ENCODE measurements at places on chromosomes 1 and 21.
A peak's percentile ranks its signal among the peaks of the same experiment; 100 is the strongest.

DNA sequence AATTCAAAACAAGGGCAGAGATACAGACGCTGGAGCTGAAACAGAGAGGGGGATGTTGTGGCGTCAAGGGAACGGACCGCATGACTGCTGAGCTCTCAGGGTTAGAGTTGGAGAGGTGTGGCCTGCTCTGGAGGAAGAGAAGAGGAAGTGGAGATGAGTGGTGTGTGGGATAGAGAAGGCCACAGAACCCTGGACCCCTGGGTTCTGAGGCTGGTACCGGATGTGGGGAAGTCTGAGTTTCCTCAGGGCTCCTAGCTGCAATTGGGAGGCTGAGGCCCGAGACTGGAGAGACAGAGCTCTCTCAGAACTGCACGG lies 1.8 kb downstream of the BCAN start:
- no peak for DNase-seq

- DNase-seq, result peak; percentile 80
Observed at GRCh38 chr1:204080163-204080903, 7.4 kb downstream of the SOX13 start.

- peak; percentile 98 for DNase-seq
Observed at GRCh38 chr1:246005067-246005466, 502.0 kb downstream of the SMYD3 start.

GRCh38 chr1:157001304-157001703 lies 44.2 kb downstream of the ARHGEF11 start:
- no peak for DNase-seq

DNA sequence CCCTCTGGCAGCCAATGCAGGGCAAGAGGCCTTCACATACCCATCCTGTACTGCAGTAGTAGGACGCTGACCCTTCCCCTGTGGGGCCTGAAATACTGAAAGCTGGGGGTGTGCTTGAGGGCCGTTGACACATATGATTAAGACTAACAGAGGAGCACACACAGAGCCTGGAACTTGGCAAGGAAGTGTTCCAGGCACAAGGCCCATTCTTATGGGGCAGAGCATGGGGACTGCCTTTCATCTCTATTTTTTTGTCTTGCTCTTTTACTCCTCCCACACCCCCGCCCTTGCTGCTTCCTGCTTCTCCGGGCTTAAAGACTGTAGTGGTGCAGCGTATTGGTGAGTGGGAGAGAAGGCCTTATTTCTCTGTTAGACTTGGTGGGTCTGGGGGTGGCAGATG lies 137.4 kb downstream of the BACH1 start:
- DNase-seq, result no peak

DNA sequence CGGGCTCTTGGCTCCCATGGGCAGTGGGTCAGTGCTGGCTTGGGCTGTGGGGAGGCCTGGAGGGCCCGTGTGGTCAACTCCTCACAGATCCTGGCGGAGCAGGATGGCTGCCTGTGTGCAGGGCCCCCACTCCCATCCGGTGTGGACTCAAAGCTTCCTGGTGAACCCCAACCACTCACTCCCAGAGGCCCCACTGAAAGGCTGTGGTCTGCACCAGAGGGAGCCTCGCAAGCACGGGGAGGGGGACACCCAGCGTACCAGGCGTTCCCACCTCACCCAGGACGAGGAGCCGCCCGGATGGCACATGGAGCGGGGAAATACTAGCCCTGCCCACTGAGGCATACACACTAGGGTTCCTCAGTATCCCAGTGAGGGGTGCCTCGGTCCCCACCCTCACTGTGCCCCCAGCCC lies 75.4 kb upstream of the ACTRT2 start:
- no peak for DNase-seq

DNA sequence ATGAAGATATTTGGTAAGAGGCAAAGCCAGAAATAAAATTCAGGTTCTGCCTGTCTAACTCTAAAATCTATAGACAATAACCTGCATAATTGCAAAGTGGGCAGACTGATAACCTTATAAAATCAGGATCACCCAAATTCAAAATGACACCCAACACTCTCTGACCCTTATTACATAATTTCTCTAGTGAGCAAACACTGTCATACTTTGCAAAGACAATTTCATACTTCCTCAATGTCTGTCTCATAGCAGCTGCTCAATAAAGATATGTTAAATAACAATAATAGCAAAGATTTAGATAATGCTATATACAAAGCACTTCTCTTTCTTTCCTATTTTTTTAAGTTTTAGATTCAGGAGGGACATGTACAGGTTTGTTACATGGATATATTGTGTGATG lies 118.5 kb downstream of the UCHL5 start:
- DNase-seq, result no peak

- DNase-seq, result no peak
Observed at GRCh38 chr1:117511273-117511672, 94.6 kb upstream of the TENT5C start.

DNA sequence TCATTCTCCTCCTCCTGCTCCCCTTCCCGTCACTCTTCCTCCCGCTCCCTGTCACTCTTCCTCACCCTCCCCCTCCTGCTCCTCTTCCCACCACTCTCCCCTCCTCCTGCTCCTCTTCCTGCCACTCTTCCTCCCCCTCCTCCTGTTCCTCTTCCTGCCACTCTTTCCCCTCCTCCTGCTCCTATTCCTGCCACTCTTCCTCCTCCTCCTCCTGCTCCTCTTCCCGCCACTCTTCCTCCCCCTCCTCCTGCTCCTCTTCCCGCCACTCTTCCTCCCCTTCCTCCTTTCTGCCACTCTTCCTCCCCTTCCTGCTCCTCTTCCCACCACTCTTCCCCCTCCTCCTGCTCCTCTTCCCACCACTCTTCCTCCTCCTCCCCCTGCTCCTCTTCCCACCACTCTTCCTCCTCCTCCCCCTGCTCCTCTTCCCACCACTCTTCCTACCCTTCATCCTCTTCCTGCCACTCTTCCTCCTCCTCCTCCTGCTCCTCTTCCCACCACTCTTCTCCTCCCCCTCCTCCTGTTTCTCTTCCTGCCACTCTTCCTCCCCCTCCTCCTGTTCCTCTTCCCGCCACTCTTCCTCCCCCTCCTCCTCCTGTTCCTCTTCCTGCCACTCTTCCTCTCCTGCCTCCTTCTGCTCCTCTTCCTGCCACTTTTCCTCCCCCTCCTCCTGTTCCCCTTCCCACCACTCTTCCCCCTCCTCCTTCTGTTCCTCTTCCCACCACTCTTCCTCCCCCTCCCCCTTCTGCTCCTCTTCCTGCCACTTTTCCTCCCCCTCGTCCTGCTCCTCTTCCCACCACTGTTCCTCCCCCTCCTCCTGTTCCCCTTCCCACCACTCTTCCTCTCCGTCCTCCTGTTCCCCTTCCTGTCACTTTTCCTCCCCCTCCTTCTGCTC lies 28.7 kb upstream of the ARTN start:
- no peak for DNase-seq

DNA sequence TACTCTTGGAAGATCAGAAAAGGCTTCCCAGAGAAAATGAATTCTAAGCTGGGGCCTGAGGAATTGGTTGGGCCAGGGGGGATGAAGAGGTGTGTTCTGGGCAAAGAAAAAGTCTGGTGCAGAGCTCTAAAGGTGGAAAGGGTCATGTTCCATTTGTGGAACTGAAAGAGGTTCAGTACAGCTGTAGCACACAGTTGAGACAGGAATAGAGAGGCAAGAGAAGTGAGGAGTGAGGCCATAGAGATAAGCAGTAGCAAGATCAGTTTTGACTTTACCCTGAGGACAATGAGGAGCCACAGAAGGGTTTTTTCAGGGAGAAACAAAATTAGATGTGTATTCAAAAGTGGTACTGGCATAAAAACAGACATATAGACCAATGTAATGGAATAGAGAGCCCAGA lies 30.3 kb upstream of the MUTYH start:
- no peak for DNase-seq

DNA sequence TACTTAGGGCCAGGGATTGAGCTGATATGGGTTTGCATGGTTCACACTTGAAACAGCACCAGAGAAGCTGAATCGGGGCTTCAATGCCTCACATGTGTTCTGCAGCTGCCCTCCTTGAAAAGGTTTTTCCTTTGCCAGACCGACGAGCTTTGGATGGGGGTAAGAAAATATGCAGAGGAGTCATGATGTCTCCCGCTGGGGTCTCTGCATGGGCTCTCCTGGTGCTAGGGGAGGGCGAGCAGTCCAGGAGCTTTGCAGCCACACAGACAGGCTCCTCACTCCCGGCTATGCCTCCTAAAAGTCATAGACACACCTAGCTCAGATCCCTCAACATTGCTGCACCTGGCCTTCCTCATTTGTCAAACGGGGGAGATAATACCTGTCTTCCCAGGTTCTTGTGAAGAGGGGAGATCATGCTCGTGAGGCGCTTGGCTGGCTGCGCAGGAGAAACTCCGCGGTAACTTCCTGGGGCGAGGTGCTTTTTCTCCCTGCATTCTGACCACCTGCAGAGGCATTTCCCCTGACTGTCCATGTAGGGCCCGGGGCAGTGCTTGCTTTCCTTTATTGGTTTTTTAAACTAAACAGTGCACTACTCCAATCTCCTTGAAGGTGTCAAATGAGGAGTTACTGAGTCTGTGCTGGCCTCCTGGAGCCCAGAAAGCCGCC lies 112.4 kb downstream of the PLXNA2 start:
- DNase-seq, result no peak

- DNase-seq, result peak; percentile 76
Observed at GRCh38 chr1:160193091-160193819, 2.9 kb downstream of the CASQ1 start.

DNA sequence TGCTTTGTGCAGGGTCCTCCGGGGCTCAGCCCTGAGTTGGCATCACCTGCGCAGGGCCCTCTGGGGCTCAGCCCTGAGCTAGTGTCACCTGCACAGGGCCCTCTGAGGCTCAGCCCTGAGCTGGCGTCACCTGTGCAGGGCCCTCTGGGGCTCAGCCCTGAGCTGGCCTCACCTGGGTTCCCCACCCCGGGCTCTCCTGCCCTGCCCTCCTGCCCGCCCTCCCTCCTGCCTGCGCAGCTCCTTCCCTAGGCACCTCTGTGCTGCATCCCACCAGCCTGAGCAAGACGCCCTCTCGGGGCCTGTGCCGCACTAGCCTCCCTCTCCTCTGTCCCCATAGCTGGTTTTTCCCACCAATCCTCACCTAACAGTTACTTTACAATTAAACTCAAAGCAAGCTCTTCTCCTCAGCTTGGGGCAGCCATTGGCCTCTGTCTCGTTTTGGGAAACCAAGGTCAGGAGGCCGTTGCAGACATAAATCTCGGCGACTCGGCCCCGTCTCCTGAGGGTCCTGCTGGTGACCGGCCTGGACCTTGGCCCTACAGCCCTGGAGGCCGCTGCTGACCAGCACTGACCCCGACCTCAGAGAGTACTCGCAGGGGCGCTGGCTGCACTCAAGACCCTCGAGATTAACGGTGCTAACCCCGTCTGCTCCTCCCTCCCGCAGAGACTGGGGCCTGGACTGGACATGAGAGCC lies 22.7 kb downstream of the COL6A1 start:
- DNase-seq, result no peak

- no peak for DNase-seq
Observed at GRCh38 chr21:37496972-37497371, 130.4 kb downstream of the DYRK1A start.

DNA sequence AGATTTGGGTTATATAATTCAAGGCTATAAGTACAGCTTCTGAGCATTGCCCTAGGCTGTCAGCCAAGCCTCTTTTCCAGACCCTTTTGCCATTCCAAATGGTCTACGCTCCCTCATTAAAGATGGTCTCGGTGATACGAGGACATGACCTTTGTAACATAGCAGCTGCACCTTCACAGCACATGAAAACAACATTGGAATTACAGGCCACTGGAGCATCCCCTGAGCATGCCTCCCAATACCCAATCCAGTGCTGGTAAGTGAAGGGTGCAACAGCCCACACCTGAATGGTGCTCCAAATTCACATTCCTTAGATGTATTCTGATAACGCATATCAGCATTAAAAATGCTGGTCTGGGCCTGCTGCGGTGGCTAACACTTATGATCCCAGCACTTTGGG lies 20.1 kb upstream of the PTPRF start:
- no peak for DNase-seq

DNA sequence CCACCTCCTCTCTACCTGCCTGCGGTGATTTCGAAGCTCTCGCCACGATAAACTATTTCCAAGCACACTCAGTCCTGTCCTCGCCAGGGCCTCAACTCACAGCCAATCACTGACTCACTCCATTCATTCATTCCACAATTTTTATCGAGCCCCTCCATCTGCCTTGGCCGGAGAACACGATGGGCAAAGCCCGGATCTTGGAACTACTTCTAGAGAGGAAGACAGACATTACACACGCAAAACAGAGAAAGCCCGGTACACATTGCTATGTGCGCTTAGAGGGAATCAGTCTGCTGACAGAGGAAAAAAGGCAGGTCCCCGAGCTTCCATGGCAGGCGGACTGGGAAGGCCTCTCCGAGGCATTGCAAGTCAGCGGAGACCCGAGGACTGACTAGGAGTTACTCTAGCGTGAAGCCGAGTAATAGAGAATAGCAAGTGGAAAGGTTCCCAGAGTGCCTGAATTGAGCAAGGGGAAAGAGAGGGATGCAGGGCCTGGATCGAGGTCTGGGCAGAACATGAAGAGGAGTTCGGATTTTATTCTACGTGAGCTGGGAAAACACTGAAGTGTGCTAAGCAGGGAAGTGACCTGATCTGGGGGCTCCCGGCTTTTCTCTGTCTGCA lies 54.2 kb upstream of the DNAJC6 start:
- no peak for DNase-seq

- no peak for DNase-seq
Observed at GRCh38 chr1:229841230-229841629, 215.2 kb downstream of the URB2 start.

DNA sequence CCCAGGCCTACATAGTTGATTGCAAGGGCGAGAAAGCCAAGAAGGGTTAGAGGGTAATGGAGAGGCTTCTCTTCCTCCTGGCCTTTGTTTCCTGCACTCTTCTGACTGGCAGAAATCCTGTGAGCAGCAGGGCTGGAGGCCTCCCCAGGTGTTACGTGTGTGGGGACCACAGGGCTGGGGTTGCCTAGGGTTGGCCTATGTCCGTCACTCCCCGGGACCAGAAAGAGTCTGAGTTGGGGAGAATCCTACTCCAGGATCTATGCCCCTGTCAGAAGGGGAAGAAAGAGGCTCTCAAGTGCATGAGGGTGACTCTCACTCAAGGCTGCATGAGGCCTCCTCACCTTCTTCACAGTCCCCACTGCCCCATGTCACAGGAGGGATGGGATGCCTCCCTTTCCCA lies 38.5 kb downstream of the IGFN1 start:
- no peak for DNase-seq

DNA sequence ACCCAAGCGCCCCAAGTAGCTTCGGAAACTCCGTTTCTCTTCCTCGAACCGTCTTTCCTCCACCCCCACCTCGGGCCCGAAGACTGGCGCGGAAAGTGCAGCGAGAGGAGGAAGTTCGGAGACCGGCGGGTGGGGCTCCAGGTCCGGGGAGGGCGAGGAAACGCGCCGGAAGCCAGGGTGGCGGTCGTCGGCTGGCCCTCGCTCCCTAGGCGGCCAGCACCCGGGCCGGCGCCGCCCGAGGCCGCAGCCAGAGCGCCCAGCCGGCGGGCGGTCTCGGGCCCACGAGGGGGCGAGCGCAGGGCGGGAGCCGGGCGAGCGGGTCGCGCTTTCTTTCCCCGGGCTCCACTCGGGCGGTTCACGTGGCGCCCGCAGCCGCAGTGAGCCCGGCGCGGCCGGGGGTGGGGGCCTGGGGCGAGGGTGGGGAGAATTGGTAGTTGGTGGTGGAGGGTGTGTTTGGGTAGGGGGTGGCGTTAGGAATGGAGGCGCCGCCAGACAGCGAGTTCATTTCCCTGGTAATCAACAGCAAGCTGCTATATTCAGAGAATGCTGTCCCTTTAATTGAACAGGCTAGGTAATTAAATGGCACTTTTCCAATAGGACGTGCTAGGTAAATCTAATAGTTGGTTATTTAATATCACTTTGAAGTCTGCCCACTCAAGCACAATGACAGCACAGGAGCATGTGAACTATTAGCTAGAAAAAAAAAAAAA lies 6.7 kb downstream of the LMO4 start:
- peak; percentile 61 for DNase-seq

GRCh38 chr1:52552236-52552504 lies 722 bp downstream of the TUT4 start:
- DNase-seq, result peak; percentile 75

Data from HCEC 1CT (cell line).